RWPE1 (cell line): ENCODE measurements at places on chromosomes 4 and X.

DNA sequence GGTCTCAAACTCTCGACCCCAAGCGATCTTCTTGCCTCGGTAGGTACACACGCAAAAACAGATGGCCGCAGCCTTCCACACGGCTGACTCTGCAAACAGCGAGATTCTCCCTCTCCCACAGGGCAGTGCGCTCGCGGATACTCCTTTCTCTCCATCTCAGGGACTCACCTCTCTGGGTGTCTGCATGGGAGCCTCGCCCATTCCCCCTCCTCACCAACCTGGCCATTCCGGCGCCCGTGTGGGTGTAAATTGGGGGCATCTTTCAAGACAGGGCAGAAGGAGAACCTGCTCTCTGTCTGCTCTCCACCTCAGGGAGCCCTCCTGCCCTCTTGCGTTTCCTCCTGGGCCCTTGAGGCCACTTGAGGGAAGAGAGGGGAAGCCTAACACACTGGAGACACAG lies 4.4 kb downstream of the CTAG2 start:
- DNase-seq = no peak

DNA sequence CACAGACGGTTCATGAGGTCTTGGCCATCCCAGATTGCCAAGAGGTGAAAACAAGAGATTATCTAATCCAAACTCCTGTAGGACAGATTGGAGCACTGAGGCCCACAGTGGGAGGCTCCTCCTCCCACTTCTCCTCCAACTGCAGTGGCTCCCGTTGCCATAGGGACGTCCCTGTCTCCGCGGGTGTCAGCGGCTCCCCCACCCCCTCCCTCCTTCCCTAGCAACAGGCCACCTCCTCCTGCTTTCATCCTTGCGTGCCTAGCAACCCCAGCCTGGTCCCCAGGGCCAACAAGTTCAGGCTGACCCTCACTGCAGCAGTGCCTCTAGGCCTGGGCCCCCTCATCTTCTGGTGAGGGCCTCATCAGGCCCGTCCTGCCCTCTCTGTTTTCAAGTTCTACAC lies 6.8 kb upstream of the IQSEC2 start:
- no peak for DNase-seq

DNA sequence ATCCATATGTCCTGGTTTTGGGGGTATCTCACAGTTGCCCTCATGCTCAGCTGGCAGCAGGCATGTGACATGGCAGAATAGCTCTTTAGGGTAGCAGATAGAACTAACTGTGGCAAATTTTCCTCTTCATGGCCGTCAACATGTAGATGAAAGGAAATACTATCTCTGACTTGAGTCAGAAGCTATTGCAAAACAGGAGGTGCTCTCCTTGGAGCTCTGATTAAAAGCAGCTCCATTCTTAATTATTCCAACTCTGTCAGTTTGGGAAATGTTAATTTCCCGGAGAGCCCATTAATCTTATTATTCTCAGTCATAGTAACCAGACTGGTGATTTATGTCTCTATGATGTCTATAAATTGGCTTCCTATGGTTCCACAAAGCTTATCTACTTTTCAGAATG lies 18.2 kb downstream of the IL13RA1 start:
- no peak for DNase-seq

DNA sequence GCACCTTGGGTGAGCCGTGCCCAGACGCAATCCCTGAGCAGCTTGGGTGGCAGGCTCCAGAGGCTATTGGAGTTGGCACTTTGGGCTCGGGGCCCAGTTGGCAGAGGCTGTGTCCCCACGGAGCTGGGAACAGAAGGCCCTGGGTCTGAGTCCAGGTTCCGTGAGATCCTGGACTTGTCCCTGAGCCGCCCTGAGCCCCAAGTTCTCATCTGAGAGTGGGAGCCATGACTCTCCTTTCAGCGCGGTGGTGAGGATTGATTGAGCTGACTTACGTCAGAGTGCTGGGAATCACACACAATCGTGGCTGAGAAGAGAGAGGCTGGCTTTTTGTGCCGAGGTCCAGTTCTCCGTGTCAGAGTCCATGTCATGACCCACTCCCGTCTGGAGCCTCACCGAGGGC lies 98.0 kb downstream of the PSAPL1 start:
- DNase-seq = no peak

GRCh38 chr4:147899512-147899911 lies 167.6 kb downstream of the ARHGAP10 start:
- no peak for DNase-seq
